ENCODE measurements at places on chromosomes 11 and 22.

GRCh38 chr11:124760806-124761205 lies 1.3 kb downstream of the ESAM start:
- no peak for DNase-seq

GRCh38 chr11:63871962-63872799 lies 33.3 kb downstream of the MARK2 start:
- DNase-seq: peak; percentile 89

- no peak for DNase-seq
Measured at GRCh38 chr11:20053572-20053971, 106.7 kb downstream of the DBX1 start.

DNA sequence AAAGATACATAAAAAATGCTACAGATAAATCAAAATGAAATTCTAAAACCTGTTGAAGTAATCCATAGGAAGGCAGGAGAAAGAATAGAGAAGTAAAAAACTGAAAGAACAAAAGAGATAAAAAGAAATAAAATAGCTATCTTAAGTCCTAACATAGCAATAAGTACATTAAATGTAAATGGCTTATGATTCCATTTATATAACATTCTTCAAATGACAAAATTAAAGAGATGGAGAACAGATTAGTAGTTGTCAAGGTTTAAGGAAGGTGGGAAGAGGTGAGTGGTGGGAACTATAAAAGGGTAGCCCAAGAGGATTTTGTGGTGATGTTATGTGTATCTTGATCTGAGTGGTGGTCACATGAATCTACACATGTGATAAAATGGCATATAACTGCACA lies 254.8 kb downstream of the FAM76B start:
- no peak for DNase-seq

DNA sequence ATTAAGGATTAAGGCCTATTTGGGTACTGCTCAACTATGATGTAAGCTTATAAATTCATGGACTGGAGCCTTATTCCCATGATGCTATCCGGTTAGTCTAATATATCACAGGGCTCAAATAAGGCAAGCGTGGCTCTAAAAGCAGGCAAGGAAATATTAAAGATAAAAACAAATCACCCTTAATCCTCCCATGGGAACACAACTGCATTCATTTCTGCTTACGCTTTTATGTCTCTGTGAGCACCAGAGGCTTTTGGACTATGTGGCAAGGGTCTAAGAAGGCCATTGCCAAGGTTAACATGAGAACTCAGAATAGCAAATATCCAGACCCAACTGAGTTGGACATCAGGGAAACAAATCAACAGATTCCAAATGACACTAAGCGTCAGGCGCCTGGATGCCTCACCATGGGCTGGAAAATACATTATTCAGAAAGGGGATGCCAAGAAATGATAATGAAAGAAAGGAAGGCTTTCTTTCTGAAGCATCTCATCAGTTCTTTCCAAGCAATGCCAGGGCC lies 138.1 kb downstream of the SLC1A2 start:
- DNase-seq: no peak

- DNase-seq: no peak
Measured at GRCh38 chr11:111476956-111477355, 35.2 kb downstream of the BTG4 start.

DNA sequence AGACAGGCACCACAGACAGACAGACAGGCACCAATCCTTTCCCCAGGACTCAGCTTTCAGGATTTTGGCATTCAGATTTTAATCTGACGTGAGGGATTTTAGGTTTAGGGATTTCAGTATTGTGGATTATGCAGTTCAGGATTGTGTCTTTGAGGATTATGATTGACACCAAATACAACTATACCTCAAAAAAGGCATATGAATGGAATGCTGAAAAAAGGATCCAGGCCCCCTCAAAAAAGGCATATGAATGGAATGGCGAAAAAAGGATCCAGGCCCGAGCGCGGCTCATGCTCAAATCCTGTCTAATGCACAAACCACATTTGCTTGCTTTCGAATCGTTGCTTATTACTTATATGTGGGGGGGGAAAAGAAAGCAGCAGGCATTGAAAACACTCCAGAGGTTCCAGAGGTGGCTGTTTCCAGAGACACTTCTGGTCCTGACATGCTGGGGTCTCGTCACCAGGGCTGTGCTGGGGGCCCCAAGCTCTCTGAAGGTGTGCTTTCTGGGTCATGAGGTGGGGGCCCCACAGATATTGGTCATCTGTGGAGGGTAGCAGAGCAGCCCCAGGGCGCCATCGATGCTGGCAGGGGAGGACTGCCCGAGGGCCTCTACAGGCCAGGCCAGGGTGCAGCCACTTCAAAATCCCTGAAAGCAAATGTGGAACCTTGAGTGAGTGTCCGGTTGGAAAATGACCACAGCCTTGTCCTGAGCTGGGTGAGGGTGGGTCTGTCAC lies 16.8 kb upstream of the OSBPL5 start:
- DNase-seq: no peak

GRCh38 chr11:71946144-71946571 lies 17.3 kb downstream of the RNF121 start:
- peak; percentile 26 for DNase-seq

GRCh38 chr22:47476231-47476630 lies 713.8 kb downstream of the TBC1D22A start:
- DNase-seq: no peak

- no peak for DNase-seq
Measured at GRCh38 chr11:22786475-22786874, 43.1 kb downstream of the SVIP start.

DNA sequence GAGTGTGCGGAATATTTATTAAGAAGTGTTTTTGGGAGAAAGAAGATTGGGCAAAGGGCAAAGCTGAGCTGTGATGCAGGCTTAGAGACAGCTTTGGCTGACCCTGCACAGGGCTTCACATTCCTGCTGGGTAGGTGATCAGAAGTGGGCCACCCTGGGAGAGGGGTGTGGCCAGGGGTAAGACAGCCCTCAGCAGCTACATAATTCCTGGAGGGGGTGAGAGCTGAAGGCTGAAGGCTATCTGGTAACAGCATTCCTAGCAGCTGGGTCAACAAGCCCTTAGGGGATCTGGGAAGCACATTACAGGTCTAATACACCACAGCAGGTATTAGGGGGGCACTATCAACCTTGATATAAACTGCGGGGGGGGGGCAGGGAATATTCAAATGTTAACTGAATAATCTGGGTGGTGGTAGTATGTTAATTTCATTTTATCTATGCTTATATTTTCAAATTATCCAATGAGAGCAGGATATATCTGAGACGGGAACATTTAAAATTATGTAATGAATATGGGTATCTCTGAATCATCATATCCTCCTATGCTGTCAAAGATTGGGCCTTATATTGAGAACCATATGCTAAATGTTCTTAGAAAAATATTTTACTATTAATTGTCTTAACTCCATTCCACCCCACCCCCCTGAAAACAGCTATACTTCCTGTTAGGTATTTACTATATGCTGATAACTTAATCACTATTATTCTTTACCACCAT lies 5.9 kb downstream of the OOSP1 start:
- DNase-seq: no peak

DNA sequence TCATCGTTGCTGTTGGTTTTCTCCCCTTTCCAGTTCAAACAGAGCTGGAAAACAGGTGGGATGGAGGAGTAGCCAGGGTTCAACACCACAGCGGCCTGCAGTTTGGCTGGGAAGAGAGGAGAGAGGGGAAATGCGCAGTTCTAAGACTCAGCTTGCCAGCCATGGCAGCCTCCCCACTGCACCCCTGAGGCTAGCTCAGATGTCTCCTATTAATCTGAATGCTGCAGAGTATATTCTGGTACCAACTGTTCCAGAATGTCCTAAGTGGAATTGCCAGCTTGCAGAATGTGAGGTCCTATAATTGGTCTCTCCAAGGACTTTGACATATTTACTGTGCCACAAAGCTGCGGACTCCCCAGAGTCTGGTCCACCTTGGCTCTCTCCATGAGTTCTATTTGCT lies 32.0 kb downstream of the NEFH start:
- no peak for DNase-seq

GRCh38 chr11:81380395-81380794 lies 1353.3 kb downstream of the FAM181B start:
- DNase-seq: no peak

DNA sequence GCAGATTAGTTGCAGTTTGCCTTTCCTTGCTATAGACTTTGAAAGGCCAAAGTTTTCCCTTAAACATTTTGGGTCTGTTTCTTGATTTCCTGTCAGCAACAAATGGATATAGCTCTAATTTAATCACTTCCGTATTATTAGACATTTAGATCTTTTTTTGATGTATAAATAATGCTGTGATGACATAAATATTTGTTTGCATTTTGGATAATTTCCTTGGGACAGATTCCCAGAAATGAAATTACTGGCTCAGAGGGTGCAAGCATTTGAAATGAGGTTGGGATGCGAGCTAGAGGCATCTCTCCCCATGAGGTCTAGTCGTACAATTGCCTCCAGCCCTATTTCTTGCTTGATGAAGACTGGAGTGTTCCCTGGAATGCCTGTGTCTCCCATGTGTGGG lies 94.2 kb downstream of the TBC1D22A start:
- DNase-seq: no peak

GRCh38 chr11:104866815-104867214 lies 31.4 kb downstream of the CASP12 start:
- no peak for DNase-seq

- no peak for DNase-seq
Measured at GRCh38 chr11:35005141-35005780, 88.8 kb downstream of the PDHX start.

DNA sequence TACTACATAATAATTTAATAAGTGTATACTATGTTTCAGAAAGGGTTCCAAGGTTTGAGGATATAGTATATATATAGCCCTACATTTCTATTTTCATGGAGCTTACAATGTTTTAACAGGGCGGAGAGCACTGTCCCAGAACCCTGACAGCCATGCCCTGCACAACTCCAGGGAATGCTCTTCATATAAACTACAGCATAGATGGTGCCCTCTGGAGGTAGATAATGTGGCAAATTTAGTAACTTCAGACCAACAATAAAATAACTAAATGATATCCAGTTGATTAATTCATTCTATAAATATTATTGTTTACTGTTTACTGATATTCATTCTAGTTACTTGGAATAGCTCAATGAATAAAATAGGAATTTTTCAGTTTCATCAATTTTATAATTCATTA lies 693.7 kb upstream of the CCDC179 start:
- no peak for DNase-seq

- no peak for DNase-seq
Measured at GRCh38 chr11:19705936-19706335, 6.7 kb upstream of the NAV2 start.

- DNase-seq: no peak
Measured at GRCh38 chr11:58813693-58814092, 30.8 kb downstream of the GLYATL2 start.

DNA sequence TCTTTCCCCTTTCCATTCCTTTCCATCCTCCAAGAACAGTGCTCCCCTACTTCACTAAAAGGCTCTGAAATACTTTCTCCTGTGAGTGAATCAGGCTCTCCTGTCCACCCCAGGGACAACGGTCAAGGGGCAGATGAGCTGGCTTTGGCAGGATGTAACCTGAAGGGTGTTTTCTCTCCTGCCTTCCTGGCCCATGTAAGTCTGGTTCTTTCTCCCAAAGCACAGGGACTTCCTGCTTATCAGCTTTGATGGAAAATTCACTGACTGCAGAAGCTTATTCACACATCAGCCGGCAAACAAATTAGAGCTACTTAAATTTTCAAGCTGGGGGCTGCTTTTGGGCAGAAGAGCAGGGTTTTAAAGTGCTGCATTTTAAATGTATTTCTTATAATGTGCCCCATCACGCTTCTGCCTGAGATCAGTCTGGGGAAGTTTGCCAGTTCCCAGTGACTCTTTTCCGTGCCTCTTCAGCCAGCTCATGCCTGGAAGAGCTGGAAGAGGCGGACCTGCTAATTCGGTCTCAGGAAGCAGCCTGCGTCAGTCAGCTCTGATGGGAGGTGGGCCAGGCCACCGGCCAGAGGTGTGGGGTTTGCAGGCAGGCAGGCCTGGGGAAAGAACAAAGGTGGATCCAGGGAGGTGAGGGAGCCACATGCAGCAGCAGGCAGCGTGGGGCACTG lies 140.4 kb upstream of the TBCEL start:
- no peak for DNase-seq

DNA sequence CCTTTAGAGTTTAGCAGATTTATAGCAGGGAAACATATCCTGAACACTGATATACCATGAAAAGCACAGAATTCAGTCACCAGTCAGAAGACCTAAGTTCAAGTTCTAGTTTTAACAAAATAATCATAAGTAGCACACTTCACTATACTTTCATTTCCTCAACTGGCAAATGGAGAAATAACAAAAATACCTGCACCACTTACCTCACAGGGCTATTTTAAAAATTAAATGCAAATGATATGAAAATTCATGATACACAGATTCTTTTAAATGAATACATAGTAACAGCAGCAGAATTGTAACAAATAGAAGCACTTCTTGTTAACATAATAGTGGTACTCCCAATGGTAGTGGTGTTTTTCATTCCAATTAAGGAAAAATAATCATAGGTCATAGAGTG lies 139.0 kb downstream of the FCHSD2 start:
- no peak for DNase-seq
